ENCODE measurements at places on chromosomes 6 and 20.
A peak's percentile ranks its signal among the peaks of the same experiment; 100 is the strongest.

DNA sequence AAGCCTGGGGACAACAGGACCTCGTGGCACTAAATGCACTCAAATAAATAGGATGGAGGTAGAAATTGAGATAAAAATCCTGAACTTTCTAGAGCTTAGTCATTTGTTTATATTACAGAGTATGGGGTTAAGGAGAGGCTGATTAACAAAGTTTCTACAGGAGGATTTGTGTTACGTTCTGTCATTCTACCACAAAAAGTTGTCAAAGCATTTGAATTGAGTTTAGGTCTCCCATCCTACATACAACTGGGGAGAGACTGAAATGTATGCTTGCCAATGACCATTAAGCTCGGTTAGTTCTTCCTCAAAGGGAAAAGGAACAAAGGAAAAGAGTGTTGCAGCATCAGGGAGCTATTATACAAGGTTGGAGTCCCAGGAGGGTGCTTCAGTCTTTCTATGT lies 597.9 kb downstream of the COL12A1 start:
- DNase-seq: no peak

- no peak for DNase-seq
Measured at GRCh38 chr20:24033565-24033964, 45.0 kb upstream of the GGTLC1 start.

GRCh38 chr20:41533537-41534136 lies 84.5 kb downstream of the CHD6 start:
- no peak for DNase-seq

- DNase-seq: no peak
Measured at GRCh38 chr6:78966542-78966941, 99.2 kb downstream of the IRAK1BP1 start.

DNA sequence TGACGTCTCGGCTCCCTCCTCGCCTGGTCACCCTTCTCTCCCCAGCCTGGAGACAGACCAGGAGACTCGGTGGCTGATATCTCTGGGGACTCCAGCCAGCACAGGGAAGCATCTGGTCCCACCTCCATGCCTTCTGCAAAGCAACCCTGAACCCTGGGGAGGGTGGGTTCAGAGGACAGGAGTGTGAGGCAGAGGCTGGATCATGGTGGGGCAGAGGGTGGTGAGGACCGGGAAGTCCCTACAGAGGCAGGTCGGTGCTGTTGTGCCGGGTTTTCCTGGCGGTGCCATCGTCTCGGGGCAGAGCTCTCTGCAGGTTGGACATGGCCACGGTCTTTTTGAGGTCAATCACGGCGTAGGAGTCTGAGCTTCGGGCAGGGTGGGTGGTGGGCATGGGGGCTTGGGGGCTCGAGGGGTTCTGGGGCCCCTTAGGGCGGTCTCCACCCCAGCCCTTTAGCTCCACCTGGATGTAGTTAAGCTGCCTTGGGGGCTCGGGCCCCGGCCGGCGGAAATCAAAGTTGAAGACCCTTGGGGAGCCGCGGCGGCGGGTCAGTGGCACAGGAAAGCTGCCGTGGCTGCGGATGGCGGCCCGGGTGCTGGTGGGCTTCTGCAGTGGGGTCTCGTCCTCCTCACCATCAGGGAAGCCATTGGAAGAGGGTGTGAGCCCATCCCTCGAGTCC lies 9.2 kb downstream of the FRS3 start:
- DNase-seq: no peak

DNA sequence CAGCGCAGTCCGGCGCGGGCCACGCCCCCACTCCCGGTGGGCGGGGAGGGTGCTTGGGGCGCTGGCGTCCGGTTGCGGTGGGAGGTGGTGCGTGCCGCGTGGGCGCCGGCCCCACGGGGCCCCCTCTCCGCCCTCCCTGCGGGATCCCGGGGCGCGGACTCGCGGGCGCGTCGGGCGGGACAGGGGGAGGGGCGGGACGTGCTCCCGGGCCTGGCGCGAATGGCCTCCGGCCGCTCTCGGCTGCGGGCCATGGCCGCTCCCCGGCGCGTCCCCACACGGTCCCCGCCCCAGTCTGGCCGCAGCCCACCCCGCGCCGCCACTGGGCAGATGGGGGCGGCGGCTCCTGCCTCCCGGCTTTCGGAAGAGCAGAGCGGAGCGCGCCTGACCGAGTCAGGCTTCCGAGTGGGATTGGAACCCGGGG lies 771 bp upstream of the PPP1R3G start:
- DNase-seq: no peak

- no peak for DNase-seq
Measured at GRCh38 chr6:123733180-123733579, 70.5 kb upstream of the NKAIN2 start.

GRCh38 chr20:1528811-1529210 lies 28.7 kb downstream of the SIRPD start:
- DNase-seq: no peak

DNA sequence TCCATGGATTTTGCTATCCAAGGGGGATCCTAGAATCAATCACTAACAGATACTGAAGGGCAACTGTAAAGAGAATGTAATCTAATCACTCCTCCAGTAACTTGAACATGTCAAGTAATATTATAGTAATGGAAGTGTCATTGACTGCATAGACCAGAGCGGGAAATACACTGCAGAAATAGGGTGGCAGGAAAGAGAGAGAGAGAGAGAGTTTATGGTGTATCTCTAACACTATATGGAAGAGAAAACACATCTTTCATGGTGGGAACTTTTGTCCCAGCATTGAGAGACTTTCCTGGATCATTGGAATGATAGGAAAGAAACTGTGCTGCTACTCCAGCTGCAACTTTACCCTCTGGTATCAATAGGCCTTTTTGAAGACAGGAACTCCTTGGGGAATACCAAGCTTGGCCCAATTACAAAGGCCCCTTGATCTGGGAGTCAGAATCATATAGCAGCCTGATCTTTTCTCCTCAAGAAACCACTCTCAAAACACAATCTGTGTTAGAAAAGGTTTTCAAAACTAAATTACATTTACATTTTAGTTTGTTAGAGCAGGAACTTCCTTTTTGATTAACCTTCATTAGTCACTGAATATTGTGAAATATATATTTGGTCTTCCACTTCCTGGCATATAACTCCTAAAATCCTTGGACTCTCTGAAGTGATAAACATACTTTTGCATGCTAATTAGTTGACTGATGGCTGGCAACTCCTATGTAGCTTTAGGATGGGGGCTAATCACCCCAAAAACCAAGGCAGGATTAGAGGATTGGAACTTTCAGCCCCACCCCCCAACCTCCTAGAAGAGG lies 29.5 kb upstream of the RNGTT start:
- no peak for DNase-seq

- no peak for DNase-seq
Measured at GRCh38 chr20:62874964-62875344, 13.3 kb upstream of the TCFL5 start.

GRCh38 chr6:56849896-56850295 lies 105.0 kb upstream of the BEND6 start:
- peak; percentile 88 for DNase-seq

GRCh38 chr6:41371461-41371991 lies 36.1 kb downstream of the NCR2 start:
- DNase-seq: no peak

- no peak for DNase-seq
Measured at GRCh38 chr6:41239467-41240159, 11.5 kb downstream of the TREML4 start.

GRCh38 chr20:36004045-36004444 lies 35.7 kb downstream of the CNBD2 start:
- DNase-seq: no peak

- no peak for DNase-seq
Measured at GRCh38 chr6:89941763-89942497, 47.7 kb downstream of the GJA10 start.

DNA sequence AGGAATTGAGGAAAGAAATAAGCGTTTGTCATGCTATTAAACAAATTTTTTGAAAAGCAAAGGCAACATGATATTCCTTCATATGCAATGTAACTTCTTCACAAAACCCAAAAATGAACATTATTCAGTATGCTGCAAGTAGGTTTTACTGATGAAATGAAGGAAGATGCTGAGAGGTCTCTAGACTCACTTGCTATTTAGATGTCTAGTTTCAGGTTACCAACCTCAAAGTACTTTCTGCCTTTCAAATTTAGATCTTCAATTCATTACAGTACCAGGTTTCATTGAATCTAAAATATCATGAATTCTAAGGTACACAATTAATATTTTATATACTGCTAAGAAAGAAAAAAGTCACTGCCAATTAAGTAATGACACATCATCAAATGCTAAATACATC lies 39.9 kb downstream of the MYO6 start:
- DNase-seq: no peak

DNA sequence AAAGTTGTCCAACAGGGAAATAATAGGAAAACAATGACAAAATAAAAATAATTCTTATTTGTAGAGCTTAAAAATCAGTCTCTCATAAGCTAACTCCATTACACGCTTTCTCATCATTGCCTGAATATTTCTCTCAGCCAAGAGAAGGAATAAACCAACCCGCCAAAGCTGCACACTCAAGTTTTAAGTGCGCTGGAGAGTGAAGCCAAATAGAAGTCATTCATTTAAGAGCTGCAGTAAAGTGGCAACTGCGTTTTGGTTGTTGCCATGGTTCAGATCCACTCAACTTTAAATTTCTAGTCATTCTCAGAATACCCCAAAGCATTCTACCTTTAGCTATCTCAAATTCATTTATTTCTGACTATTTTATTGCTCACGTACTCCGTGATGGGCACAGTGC lies 230.7 kb downstream of the CBLN4 start:
- DNase-seq: no peak

GRCh38 chr6:107695061-107695720 lies 128.9 kb downstream of the SCML4 start:
- DNase-seq: no peak

DNA sequence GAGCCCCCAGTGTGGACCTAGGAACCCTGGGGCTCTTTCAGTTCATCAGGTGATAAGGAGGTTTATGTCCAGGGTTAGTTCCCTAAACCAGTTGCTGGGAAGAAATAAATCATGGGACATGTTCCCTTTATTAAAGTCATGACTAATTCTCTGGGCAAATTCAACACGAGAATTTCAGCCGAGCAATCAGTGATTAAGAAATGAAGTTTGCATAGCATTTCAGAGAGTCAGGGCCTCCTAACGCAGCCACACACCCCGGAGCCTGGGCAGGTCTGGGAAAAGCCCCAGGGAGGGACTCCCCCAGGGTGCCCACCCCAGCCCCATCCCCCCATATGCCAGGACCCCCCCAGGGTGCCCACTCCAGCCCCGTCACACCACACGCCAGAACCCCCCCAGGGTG lies 20.1 kb downstream of the SLCO4A1 start:
- DNase-seq: no peak

- DNase-seq: no peak
Measured at GRCh38 chr6:138979365-138979764, 8.7 kb downstream of the REPS1 start.

DNA sequence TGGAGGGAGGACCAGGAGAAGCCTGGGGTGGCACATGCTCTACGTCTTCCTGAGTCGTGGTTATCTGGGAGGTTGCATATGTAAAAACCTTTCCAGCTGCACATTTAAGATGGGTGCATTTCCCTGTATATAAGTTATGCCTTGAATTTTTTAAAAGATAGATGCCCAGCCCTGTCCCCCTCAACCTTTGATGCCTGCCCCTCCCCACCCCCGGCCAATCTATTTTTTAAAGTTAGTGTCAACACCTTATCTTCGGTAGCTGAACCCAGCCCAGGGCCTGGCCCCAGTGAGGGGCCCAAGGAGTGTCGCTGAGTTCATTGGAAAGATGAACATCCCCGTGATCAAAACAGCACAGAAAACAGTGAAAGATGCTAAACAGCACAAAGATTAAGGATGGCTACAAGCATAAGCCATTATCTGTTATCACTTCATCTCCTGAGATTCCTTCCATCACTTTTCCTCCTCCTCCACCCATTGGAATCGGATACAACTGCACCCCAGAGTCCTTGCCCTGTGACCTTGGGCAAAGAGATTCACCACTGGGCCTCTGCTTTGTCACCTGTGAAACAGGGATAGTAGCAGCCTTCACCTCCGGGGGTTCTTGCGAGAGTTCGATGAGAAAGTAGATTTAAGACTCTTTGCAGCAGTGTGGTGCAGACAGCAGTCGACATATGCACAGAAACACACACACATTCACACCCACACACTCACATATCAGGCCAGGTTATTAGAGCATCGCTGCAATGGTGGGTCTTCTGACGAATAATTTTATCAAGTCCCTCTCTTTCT lies 47.5 kb downstream of the SIRPA start:
- DNase-seq: no peak

- DNase-seq: no peak
Measured at GRCh38 chr6:3847521-3847920, 1.7 kb upstream of the FAM50B start.

GRCh38 chr6:154996841-154997311 lies 1.8 kb downstream of the TIAM2 start:
- DNase-seq: no peak

DNA sequence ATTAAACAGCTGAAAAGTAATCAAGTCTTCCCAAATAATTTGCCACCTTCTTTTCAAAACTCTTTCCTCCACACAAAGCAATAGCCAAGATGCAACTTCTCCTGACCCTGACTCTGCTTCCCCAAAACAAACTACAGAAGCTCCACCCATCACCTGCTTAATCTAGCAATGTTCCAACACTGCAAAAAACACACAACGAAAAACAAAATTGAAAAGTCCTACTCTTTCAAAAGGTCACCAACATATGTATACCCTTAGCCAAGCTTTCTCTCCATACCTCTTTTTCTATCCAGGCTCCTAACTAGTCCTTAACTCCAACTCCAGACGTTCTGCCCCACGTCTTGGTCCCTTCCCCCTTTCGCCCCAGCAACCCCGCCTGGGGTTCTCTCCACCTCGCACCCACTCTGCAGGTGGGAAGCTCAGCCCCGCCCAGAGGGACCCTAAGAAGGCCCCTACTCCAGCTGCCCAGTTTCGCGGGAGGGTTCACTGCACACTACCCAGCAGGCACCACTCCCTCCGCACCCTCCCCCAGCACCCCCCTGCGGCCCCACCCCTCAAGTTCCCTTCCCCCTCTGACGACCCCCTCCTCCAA lies 717 bp downstream of the CSNK2A1 start:
- no peak for DNase-seq

DNA sequence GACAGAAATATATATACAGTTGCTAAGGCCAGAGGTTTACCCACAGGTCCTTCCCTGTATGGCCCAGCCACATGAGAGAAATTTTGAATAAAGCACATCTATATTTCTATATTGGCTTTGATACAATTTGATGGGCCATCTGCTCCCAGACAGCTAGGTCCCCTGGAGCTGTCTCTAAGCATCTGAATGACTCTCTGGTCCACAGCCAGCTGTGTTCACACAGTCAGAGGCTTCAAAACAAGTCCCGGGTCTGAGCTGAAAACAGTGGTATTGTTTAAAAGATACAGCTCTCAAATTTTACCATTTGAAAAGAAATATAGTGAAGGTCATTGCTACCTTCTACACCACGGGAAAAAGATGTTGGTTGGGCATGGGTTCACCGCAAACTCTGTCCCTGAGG lies 161.1 kb downstream of the SLC35B3 start:
- no peak for DNase-seq

GRCh38 chr6:127446356-127446755 lies 12.8 kb downstream of the KIAA0408 start:
- DNase-seq: no peak

DNA sequence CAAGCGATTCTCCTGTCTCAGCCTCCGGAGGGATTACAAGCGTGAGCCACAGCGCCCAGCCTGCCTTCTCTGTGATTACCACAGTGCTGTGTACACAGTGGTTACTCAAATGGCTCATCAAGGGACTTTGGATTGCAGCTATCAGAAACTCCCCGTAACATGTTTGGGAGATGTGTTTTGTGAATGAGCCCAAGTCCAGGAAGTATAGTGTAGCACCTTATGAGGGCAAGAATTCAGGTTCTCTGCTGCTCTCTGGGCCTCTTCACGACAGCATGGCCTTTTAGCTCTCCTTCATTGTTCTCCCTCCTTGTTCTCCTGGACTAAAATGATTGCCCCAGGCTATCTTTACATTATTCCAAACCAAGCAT lies 34.1 kb upstream of the RPL7L1 start:
- DNase-seq: no peak
